Activated CD4-positive, alpha-beta T cell treated with anti-CD3 and anti-CD28 coated beads for 4 hours (primary cell): ENCODE measurements at places on chromosomes 7 and 10.
A peak's percentile ranks its signal among the peaks of the same experiment; 100 is the strongest.

DNA sequence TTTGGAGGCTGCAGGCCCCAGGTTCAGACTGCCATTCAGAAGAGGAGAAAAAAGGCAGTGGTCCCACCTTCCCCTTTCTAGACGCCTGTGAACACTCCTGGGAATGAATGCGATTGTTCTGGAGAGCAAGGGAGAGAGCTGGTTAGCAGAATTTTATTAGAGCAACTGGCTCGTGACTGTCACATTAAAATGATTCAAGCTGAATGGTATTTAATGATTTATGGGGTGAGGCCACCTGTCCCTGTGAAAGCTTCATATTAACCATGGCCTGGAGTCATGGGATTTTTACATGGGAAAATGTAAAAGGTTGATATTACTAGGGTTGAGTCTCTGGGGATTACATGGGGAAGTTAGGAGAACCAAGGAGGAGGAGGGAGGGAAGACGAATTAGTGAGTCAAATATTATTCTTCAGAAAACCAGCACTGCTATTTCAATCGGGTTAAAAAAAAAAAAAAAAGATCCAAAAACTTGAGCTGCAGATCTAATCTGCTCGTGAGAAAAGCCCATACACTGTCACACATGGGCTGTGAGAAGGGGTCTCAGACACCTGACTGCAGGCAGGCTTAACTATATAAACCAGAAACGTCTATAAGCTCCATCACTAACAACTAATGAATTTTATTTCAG is 8.3 kb downstream of the CXCL12 start:
- no peak for DNase-seq

DNA sequence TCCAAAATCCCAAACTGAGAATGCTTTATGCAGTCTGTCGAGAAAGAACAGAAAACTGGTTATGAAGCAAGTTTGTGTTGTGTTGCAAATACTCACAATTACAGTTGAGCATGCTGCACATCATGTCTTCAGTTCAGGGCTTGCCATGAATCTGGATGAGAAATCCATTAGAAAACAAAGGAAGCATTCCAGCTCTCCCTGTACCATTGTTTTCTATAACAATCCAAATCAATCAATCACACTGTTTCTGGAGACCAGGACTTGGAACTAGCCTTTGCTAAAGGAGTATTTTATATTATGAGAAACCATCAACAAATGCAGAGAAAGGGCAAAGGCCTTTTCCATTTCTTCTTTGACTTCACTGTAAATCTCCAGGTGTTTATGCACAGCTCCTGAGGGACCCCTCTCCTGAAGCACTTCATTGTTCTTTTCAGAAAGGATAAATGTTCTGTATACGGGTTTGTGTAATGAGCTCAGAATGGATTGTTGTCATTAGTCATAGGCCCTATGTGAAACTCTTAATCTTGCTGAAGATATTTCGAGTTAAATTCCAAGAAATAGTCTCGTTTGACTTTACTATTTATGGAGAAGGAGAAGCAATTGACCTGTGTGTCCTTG is 364.7 kb upstream of the POM121L12 start:
- no peak for DNase-seq

- DNase-seq: no peak
Observed at GRCh38 chr10:49831352-49832035, 69.4 kb upstream of the OGDHL start.

DNA sequence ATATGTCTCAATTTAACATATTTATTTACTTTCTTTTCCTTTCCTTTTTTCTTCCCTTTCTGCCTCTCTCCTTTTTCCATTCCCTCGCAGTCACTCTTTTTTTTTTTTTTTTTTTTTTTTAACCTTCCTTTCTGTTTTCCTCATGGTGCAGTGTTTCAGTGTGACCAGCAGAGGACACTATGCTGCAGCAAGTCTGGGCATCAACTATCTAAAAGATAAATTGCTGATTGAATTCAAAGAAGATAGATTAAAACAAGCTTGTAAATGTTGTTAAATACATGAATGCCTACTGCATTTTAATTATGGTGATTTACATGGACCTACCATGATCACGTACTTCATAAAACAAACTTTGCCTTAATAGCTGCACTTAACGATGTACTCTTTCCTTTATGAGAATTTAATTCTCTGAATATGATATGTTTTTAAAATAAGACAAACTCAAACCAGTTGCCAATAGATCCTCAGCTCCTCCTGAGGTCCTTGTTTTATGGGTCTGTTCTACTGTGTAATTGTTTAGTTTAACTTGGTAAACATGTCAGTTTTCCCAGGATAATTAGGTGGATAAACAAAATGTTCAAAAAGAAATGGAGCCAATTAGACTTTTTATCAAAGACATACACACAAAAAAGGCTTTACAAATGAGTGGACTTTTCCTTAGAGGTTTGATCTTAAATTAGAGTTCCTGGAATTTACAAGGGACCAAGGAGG is 101.0 kb upstream of the AGR3 start:
- peak; percentile 22 for DNase-seq

DNA sequence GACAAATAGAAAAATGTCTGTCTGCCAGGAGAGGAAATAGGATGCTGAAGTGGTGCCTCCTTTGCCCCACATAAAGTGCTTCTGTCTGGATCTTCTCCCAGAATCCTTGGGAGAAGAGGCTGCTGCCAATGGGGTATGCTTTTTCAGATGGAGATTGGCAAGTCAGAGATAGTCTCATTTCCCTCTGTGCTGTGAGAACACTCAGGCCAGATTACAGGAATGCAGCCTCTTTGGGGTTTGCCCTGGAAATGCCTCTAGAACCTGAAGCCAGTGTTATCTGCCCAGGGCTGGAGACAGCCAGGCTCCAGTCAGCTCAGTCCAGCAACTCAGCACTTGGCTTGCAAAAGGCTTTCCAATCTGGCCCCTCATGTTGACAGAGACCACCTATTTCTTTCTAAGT is 119.1 kb upstream of the PHYHIPL start:
- DNase-seq: no peak

GRCh38 chr10:63718421-63718820 is 197.2 kb downstream of the REEP3 start:
- no peak for DNase-seq

- no peak for DNase-seq
Observed at GRCh38 chr10:7968510-7969112, 85.9 kb upstream of the GATA3 start.

- DNase-seq: no peak
Observed at GRCh38 chr7:74495112-74496086, 41.7 kb downstream of the GTF2IRD1 start.

- DNase-seq: no peak
Observed at GRCh38 chr7:144487901-144488300, 84.4 kb upstream of the NOBOX start.

DNA sequence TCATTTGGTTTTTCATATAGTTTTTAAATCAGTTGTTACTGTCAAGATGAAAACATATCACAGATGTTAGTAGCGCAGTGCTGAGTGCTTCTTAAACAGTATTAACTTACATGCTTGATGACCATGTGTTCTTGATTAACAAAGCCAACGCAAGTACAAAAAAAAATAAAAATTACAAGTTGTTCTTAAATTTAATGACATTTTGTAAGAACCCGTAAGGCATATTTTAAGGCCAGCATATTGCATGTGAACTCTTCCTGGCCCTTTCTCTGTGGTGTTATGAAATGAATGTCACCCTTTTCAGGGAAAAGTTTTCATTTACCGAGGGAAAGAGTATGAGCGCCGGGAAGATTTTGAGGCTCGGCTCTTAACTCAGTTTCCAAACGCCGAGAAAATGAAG is 140.4 kb upstream of the NPS start:
- DNase-seq: no peak

DNA sequence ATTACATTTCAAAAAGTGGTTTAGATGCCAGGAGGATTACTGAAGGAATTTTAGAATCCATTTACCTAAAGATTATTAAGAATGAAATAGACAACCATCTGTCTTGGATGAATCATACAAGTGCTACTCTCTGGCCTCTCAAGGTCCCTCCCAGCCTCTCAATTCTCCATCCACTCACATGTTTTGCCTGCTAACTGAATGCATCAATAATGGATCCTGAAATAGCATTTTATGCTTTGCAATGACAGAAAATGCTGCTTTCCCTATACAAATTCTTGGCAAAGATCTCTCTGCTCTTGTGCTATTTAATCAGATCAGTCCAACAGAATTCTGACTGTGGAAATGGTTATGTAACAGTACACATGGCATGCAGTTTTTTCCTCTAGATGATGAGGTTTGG is 68.1 kb downstream of the HBP1 start:
- no peak for DNase-seq

DNA sequence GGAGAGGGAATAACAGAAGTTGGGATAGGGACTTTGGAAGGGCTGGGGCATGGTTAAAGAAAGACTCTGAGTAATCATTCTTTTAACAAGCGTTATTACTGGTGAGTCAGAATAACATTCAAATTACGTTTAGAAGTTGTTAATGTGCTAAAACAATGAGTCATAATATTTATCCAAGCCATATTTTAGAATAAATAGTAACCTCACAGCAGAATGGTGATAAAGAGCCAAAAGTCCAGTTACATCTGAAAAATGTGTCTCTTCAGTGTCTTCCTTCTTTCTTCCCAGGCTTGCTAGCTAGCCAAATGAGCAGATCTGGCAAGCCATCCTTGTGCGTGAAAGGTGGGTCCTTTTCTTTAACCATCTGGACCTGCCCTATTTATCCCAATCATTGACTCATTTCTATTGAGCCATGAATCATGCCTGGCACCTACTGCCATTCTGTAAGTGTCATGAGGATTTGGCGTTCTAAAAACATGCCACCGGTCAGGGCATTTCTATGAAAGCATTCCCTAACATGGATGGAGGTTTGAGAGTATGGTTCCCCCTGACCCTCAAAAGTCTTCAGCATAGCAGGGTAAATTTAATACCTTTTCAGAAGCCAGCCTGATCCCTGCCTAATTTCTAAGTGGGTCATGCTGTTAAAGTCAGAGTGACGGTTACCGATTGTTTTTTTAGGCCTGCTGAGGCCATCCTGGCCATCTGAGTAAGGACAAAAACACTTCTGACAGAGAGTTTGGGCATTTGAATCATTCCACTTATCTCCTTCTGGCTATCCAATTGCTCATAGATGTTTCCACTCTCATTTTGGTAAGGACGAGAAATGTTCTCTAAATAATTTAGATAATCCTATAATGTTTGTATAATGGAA is 26.9 kb downstream of the MYPN start:
- DNase-seq: no peak

DNA sequence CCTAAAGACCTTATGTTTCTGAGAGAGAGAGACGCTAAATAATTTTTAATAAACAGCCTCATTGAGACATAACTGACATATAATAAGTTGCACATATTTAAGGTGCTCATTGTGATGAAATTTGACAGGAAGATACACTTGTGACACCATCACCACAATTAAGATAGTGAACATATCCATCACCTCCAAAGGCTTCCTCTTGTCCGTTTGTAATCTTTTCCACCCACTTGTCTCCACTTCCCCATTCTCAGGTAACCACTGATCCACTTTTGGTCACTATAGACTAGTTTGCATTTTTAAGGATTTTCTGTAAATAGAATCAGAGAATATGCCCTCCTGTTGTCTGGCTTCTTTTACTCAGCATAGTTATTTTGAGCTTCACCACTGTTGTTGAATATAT is 195.1 kb upstream of the WDR11 start:
- DNase-seq: no peak

- DNase-seq: peak; percentile 39
Observed at GRCh38 chr10:11440250-11441150, 170.9 kb downstream of the USP6NL start.

DNA sequence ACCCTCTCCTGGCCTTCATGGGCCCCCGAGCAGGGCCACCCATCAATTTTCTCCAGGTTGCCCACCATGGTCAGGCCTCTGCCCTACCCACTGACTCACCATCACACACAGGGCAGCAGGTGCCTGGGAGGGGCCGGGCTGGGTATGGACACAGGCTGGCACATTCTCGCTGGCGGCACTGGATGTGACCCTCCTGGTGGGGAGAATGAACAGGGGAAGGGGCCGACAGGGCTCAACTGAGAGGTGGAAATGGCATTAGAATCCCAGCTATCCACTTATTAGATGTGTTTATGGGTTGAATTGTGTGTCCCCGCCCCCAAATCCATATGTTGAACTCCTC is 16.4 kb downstream of the KCP start:
- no peak for DNase-seq

GRCh38 chr10:35216303-35216905 is 89.8 kb downstream of the CREM start:
- DNase-seq: no peak

DNA sequence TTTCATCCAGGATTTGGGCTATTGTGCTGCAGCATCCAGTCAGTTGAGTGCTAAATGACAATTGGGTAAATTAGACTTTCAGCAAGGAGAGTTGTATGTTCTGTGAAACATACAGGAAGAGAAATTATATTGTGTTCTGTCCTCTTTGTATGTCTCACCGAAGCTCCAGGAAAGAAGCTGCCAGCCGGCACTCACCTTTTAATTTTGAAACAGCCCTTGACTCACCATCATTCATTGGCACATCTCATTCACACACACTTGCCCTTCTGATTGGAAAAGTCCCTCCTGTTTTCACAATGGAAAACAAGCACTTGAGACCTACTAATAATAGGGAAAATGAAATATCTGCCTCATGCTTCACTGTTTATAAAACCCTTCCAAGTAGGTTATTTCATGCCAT is 495.6 kb downstream of the RPS24 start:
- no peak for DNase-seq

DNA sequence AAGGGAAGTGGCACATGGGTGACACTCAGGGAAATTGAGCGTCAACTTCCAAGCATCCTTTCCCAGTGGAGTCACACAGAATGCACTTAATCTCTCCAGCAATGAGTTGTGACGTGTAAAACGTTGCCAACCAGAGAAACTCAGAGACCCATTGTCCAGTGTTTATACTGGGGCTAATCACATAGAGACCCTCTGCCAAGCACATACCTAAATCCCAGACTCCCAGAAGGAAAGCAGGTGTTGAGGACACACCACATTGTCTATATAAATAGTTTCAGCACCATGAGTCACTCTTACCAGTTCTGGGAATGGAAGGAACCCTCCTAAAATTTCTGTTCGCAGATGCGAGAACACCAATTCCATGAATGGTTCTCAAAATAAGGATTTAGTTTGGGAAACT is 76.4 kb upstream of the BET1 start:
- no peak for DNase-seq

- DNase-seq: no peak
Observed at GRCh38 chr10:32963096-32963495, 5.1 kb upstream of the ITGB1 start.

DNA sequence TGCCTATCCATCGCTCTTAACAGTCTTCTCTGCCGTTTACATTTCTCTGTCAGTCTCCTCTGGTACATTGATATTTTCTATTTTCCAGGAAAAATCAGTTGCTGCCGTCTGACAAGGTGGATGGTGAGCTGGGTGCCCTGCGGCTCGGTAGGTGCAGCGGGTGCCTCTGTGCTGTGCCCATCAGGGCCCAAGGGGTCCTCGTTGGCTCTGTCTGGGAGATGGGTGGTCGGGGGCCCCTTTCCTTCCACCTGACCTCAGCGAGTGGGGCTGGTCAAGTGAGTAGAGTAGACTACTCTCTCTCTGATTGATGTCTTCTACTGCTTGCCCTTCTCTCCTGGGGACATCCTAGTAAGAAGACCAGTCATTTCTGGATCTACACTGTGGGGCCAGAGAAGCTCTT is 57.4 kb downstream of the MINDY4 start:
- no peak for DNase-seq
